ENCODE measurements at places on chromosomes 3 and 15.

DNA sequence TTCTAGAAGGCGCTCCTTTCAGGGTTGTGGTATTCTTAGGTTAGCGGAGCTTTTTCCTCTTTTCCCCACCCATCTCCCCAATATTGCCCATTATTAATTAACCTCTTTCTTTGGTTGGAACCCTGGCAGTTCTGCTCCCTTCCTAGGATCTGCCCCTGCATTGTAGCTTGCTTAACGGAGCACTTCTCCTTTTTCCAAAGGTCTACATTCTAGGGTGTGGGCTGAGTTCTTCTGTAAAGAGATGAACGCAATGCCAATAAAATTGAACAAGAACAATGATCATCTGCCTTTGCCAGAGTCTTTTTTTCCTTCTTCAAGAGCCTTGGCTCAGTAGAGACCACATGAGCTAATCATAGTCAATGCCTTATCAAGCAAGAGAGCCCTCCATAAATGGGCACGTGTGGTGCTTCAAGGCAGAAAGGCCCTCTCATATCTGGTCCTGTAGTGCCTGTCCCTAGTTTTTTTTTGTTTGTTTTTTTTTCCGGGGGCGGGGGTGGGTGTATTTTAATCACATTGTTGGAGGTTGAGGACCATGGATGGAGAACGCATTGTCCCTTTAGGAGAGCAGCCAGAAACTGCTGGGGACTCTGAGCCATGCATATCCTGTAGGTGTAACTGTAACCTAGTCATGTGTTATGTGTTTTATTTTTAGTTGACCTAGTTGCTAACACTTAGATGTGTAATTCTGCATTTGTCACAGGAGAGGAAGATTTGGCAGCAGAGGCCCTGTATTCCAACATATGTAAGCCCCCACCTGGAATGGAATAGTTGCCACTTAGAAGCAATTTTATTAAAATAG is 64.7 kb upstream of the ACAD9 start:
- DNase-seq: no peak

- DNase-seq: no peak
These were observed 47.8 kb downstream of the BOC start for GRCh38 chr3:113259196-113259595.

DNA sequence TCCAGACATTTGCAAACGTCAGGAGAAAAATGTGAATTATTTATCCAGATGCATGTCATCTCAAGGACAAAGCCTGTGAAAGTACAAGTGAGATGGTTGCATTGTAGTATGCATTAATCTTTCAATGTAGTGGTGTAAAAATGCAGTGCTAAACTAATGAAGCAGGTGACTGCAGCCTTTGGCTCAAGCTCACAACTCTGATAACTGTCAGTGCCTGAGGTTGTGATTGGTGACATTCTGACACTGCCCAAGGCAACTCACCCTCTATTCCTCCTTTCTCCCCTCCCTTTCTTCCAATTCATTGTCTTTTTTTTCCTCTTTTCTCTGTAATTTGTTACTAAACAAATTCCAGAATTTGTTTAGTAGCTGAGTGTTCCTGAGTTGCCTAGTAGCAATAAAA is 20.0 kb upstream of the TMOD3 start:
- no peak for DNase-seq

GRCh38 chr3:157248590-157249422 is 88.9 kb upstream of the CCNL1 start:
- DNase-seq: no peak

DNA sequence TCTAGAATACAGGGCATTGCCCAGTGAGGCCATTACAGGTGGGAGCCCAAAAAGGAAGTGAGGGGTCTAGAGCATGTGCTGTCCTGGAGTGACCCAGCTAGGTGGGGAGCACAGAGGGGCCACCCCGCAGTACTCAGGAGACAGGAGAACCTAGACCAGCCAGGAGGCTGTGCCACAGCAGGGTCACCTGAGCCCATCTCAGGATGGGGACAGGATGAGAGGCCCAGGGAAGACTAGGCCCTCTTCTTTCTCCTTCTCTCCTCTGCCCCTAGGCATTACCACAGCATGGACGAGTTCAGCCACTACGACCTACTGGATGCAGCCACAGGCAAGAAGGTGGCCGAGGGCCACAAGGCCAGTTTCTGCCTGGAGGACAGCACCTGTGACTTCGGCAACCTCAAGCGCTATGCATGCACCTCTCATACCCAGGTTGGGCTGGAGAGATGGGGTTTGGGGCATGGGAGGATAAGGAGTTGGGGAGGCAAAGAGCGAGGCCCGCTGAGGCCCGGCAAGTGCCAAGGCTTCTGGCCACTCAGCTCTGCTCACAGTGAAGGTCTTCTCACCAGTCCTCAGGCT is 20.6 kb downstream of the LOXL1 start:
- DNase-seq: no peak

DNA sequence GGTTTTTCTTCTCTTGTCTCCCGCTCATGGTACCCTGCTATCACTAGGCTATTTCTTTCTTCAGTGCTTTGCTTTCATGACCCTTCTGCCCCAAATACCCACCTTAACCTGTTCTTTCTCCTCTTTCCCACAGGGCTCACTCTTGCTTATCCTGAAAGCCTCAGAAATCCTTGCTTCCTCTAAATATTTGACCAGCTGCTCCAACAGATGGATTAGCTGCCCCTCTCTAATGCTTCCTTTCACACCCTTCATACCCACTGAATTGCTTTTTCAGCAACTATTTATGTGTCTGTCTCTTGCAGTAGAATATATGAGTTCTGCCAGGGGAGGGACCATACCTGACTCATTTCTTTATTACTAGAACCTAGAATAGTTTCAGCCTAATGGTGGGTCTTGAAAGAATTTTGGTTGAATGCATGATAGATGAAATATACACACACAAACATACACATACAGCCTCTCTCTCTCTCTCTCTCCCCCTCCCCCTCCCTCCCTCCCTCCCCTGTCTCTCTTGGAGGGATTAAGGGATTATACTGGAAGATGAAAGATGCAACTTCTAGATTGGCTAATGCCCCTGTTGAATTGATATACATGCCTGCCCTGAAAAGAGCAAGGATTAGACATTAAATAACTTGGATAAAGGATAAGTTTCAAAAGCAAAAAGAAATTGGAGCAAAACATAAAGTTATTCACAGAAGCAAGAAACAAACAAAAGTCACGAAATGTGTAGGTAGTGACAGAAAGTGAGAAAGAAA is 95.0 kb upstream of the GADL1 start:
- no peak for DNase-seq

DNA sequence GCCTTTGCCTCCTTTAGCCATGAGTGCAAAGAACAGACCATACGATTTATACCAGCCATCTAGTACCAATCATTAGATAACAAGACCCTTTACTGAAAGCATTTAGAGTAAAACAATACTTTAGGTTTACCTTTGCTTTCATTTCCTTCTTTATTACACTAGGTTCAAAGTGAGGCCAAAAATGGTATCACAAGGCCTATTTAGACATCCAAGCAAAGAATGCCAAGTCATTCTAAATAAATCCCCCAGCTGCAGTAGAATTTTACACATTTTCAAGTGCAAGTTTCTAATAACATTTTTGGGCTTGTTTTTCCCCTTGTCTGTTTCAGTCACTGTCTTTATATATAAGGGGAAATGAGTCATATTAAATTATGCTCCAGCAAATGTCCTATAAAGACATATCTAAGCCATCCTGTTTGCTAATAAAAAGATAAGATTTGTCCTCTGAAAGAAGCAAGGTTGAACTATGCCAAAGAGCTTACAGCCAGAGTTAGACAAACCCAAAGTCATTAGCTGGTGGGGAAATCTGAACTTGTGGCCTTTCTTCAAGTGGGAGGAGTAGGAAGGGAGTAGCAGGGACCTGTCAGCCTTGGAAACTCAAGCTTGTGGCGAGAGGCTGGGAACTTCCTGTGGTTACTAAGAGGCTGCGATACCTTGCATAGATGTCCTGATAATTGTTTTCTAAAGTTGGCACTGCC is 232.7 kb downstream of the MECOM start:
- DNase-seq: no peak

DNA sequence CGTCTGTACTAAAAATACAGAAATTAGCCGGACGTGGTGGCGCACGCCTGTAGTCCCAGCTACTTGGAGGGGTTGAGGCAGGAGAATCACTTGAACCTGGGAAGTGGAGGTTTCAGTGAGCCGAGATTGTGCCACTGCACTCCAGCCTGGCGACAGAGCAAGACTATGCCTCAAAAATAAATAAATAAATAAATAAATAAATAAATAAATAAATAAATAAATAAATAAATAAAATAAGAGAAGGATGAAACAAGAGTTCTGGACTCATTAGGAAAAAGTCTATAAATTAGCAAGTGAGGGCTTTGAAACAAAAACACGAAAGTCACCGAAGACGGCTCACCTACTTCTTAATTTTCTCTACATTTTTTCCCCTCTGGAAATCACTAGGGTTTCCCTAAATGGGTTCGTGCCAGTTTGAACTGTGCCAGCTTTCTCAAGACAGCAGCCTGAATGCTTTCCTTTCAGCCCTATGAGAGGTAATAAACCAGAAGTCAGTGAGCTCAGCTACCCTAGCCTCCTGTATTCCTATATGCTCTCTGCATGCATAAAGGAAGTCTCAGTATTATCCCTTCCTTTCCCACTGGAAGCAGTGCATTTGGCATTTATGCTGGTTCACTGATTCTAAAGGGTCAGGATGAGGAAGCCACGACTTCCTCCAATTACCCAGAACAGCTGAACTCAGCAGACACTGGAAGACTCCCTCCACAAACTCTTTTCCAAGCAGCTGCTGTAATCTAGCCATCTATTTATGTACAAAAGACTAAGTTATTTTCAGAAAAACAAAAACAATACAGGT is 266.9 kb downstream of the ZBBX start:
- no peak for DNase-seq

DNA sequence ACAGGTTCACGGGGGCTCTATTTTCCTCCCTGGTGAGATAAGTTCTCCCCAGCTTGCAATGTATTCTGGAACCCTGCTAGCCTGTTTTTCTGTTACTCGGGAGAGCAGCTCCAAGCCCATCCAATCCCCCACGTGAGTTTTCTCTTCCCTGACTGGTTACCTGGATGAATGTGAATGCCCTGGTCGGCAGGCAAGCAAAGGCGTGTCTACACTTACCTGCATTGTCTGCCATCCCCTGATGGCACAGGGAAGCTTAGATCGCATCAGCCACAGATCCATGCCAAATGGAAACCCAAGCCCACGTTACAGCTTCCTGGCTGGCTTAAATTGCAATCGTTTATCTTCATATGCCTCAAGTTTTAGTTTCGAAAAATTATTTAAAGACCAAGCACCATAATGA is 149.9 kb downstream of the FOXP1 start:
- peak; percentile 0 for DNase-seq

GRCh38 chr15:81069356-81069755 is 64.7 kb upstream of the CFAP161 start:
- no peak for DNase-seq

DNA sequence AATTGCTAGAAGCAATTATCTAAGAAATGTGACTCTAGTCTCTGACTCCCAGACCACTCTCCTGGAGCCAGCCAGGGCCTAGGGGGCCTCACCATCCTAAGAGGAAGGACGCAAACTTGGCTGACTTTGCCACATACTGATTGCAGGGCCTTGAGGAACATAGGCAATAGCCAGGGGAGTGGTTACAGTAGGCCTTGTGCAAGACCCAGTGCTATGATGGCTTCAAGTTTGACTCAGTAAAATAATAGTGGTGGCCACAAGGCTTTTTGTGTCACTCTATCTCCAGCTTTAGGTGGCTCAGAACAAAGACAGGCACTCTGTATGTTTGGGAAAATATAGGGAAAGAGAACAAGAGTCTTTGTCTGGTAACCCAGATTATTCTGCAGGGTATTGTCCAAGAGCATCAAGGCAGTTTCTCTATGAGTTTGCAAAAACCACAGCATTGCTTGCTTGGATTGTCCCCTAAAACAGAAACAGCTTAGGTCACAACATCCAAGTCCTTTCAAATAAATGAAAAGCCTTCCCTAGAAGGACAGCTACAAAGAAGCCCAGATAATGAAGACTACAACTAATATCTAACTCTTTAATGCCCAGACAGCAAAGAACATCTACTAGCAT is 631.5 kb downstream of the PYDC2 start:
- no peak for DNase-seq

DNA sequence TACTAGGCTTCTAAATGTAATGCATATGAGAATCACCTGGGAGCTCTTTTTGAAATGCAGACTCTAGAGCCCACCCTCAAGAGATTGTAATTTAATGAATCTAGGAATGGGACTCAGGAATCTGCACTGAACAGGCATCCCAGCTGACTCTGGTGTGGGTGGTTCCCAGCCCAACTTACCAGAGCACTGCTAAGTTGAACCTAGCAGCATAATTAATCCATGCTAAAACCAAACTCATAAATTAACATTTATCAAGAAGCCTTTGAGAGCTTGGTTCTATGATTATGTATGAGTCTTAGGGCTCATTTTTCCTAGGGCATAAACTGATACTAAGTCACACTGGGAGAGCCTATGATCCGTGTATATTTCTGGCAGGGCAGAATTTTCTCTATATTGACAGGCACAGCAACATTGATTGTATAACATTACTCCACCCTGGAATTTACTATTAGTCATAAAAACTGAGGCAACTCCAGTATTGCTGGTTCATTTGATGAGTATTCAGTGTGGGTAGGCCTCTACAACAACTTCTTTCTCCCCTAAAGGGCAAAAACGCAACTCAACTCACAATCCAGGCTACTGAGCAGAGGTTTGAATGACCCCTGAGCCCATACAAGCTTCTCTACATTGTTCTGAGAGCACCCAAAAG is 10.7 kb upstream of the CSTA start:
- no peak for DNase-seq

All from NCI-H1105 treated with DMSO at 0.1 percent for 48 hours (cell line).